Stimulated activated CD4-positive, alpha-beta T cell treated with anti-CD3 and anti-CD28 coated beads, Interleukin-15, amount 100 ng/mL, for 1 hour (primary cell): ENCODE measurements at places on chromosomes 16 and 17.

- DNase-seq = no peak
These were observed 21.0 kb downstream of the CYB5D2 start for GRCh38 chr17:4163951-4164350.

DNA sequence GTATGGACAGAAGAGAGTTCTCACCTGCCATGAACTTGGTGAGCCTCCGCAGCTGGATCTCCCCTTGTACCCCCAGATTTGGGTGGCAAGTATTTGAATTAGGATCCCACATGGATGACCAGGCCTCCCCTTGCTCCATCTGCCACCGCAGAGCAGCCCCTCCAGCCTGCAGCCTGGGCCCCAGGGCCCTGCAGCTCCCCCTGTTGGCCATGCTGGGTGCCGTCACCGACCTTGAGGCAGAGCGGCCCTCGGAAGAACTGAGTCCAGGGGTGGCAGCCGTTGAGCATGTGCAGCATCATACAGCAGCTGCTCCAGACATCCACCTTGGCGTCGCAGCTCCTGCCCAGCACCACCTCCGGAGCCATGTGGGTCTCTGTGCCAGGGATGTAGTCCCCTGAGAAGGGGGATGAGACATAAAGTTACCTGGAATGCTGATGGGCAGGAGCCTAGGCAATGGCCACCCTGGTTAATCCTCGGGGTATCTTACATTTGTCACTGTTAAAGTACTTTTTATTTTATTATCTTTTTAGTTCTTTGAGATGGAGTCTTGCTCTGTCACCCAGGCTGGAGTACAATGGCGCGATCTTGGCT, 9.0 kb upstream of the SPATA32 start:
- DNase-seq = peak; percentile 31

DNA sequence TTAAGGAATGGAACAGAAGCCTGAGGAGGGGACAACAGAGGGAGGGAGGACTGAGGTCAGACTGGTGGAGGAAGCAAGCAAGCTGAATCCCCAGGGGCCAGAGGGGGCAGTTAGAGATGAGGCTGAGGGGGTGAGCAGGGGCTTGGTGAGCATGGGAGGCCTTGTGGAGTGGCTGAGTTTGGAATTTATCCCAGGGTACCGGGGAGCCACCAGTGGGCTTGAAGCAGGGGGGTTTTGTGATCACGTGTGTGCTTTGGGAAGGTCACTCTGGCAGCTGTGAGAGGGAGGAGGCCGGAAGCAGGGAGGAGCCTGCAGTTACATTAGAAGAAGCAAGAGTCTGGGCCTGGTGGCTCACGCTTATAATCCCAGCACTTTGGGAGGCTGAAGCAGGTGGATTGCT, 9.8 kb upstream of the CTCF start:
- no peak for DNase-seq

GRCh38 chr16:82633964-82634600, 7.3 kb downstream of the CDH13 start:
- no peak for DNase-seq

GRCh38 chr17:5841862-5842261, 228.3 kb upstream of the WSCD1 start:
- DNase-seq = no peak

DNA sequence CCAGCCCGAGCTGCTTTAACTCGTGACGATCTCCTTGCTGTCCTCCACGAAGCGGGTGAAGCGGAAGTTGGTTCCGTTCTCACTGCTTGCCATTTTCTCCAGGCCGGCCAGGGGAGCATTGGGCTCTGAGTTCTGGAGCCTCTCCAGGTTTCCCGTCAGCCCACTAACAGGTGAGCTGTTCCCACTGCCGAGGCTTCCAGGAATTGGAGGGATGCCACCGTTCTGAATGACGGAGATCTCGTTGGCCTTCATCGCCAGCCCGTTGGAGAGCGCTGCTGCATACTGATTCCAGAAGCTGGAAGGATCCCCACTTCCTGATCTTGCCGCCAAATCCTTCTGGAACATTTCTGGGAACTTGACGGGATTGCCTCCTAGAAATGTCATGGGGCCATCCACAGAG, 14.0 kb downstream of the SALL1 start:
- no peak for DNase-seq

DNA sequence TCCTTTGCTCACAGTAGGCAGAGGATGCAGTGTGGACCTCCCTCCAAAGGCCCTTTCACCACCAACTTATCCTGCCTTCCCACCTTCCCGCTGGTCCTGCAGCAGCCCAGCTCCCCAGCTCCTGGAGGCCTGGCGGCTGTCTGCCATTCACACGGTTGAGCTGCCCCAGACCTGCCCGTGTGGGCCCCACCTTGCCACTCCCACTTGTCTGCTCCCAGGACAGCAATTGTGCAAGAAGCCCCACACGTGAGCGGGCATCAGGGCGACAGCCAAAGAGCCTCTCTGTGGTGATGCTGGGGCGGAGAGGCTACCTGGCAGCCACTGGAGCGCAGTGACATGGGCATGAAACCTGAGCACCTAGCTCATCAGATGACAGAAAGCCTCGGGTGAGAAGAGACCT, 248.6 kb upstream of the MAF start:
- DNase-seq = no peak
